ENCODE measurements at places on chromosomes 2 and 18.
A peak's percentile ranks its signal among the peaks of the same experiment; 100 is the strongest.

DNA sequence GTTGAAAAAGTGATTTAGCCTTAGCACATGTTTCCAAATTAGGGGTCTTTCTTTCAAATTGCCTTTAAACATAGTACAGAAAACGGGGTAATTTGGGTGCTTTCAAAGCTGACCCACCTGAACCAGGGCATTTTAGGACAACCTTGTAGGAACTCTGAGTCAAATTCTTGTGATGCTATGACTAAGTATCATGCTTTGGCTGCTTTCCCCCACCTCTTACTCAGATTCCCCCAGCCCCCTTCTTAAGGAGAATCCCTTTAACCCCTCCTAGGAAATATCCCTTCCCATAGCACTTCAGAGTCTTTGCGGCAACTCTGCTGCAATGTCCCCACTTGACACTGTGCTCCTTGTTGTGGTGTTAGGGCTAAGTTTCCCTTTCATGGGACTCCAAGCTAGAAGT, 18.6 kb upstream of the KLF7 start:
- DNase-seq: peak; percentile 93

DNA sequence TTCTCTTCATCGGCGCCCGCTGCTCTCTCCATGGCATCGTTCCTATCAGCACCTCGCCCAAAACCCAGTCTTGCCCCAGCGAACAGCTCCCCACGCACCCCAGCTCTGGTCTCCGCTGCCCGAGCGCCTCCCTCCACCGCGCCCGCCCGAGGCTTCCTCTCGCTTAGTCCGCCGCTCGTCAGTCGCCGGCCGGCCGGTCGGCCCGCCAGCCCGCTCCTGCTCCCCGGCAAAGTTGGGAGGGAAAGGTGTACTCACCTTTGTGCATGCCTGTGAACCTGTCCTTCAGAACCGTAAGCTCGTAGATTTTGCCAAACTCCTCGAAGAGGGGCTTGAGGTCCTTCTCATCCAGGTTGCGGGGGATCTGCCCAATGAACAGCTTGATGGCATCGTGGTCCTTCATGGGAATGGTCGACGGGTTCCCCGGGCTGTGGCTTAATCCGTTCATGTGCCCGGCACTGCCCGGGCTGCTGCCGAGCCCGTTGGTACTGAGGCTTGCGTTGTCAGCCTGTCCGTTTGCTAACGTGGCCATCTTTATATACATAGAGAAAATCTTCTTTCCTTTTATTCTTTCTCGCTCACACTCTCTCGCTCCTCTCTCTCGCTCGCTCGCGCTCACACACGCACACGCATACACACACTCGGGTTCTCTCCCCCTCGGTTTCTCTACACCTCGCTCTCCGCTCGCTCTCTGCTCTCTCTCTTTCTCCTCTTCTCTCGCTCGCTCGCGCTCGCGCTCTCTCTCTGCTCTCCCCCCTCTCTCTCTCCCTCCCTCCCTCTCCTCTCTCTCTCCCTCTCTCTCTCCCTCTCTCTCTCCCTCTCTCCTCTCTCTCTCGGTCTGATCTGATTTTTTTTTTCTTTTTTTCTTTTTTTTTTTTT, at the start of gene CELF4:
TSS of gene CELF4 (minus strand) at position 698 of the 876 bp plus-strand sequence.
- peak; percentile 2 for DNase-seq

- peak; percentile 81 for DNase-seq
Observed at GRCh38 chr2:120312860-120313694, 32.9 kb upstream of the INHBB start.

GRCh38 chr18:9380621-9381395, 46.2 kb downstream of the TWSG1 start:
- peak; percentile 19 for DNase-seq

- no peak for DNase-seq
Observed at GRCh38 chr2:127893033-127893432, 7.3 kb upstream of the AMMECR1L start.

DNA sequence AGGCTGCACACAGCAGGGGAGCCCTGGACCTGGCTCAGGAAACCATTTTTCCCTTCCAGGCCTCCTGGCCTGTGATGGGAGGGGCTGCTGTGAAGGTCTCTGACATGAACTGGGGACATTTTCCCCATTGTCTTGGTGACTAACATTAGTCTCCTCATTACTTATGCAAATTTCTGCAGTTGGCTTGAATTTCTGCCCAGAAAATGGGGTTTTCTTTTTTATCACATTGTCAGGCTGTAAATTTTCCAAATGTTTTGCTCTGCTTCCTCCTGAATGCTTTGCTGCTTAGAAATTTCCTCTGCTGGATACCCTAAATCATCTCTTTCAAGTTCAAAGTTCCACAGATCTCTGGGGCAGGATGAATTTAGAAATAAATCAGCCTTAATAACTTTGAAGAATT, 78.2 kb downstream of the EHBP1 start:
- DNase-seq: no peak

DNA sequence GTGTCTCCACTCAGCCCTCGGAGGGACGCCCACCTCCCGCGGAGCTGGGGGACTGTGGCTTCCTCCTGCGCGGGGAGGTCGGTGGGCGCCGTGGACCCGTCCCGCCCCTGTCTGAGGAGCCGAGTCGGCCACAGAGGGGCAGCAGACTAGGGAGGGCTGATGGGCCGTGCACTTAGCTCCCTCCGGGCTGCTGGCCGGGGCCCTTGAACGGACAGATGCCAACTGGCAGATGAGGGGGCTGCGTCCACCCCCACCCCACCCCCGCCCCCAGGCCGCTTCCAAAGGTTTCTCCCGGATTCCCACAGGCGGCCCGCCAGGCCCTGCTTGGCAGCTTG, 10.4 kb upstream of the UBE2F start:
- no peak for DNase-seq

DNA sequence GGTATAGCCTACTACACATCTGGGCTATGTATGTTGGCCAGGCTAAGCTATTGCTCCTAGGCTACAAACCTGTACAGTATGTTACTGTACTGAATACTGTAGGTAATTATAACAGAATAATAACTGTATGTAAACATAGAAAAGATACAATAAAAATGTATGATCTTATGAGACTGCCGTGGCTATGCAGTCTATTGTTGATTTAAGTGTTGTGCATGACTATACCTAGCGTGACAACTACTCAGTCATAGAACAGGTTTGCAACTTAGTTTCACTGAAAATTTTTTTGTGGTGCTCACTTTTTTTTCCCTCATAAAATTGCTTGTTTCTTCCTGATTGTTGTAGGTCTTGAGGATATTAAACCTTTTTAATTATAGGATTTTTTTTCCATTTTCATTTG, 25.9 kb downstream of the KCMF1 start:
- no peak for DNase-seq

GRCh38 chr18:8379187-8379941, 229.9 kb upstream of the RAB12 start:
- no peak for DNase-seq

GRCh38 chr2:147182260-147182659, 662.6 kb upstream of the ACVR2A start:
- DNase-seq: peak; percentile 9

DNA sequence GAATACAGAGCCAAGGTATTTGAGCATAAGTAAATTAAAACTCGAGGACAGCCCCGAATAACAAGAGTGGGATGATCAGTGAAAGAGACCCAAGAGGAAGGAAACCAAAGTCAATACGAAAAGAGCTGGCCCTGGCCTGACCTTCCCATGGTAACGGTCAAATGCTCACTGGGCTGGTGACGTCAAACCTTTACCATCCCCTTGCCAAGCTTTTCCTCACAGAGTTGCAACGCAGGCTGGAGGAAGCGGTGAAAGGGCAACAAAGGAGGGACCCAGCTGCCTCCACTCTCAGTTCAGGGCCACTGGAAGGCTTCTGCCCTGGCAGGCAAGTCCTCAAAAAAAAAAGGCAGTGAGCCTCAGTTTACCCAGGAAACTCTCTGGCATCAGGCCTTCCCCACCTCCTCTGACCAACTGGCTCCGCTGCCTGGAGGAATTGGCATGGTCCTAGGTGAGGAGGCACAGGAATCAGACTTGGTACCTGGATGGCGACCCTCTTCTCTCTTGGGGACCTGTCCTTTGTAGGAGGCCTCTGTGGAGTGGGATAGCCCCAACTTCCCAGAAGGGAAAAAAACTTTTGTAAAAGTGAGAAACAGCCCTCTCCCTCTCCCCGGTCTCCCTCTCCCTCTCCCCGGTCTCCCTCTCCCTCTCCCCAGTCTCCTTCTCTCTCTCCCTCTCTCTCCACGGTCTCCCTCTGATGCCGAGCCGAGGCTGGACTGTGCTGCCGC, 212.4 kb downstream of the ANAPC1 start:
- peak; percentile 84 for DNase-seq

DNA sequence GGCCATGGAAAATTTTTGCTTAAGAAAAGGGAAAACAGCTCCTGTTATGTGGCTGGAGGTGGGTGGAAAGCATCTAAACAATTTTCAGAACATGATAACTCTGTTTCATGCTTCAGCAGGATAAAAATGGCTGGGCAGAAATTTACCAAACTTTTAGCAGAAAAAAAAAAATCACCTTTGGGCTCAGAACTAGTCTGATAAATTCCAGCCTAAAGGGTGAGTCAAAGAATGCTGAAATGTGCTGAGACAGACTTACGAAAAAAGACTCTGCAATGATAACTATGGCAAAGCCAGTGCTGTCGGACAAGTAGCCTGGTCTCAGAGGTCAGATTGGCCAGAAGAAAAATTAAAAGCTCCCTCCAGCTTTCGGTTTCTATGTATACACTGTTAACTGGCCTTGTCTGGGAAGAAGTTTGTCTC, 123.6 kb downstream of the LRATD1 start:
- DNase-seq: peak; percentile 74

GRCh38 chr2:238900511-238900910, 52.6 kb downstream of the TWIST2 start:
- DNase-seq: peak; percentile 64

DNA sequence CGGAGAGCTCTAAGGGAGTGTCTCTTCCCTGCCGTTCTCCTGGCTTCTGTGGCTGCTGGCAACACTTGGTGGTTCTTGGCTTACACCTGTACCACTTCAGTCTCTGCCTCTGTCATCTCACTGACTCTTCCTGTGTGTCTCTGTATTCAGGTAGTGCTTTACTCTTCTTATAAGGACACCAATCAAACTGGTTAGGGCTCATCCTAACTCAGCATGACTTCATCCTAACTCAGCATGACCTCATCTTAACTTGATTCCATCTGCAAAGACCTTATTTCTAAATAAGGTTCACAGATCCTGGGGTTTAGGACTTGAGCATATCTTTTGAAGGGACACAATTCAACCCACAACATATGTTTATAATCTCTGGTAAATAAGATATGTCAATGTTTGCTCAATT, 51.6 kb upstream of the DSEL start:
- DNase-seq: peak; percentile 10

DNA sequence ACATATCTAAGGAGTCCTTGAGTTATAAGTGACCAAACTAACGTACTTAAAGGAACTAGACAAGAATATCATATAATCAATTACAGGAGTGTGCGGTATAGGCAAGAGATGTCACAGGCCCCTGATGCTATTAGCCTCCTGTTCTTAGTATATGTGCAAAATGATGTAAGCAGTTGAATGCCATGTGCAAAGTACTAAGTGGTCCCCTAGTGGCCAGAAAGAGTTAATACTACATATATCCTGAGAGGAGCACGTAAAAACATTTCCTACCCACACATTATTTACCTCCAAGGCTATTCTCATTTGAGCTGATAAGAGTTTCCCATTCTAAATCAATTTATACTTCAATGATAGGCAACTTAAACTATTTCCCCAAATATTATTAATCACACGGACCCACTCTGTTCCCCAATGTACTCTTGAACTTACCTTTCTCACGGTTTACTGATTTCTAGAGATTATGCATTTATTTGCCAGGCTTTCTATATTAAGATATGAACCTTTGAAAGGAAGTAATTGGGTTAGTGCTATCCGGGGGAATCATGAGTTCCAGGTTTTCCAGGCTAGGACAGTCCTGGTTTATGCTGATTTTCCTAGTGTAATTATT, 158.0 kb upstream of the KLHL14 start:
- DNase-seq: peak; percentile 65
